ENCODE measurements at places on chromosomes 4 and X.

- no peak for DNase-seq
These were observed 127.9 kb upstream of the DMD start for GRCh38 chrX:33339219-33339618.

- DNase-seq = no peak
These were observed 82.1 kb downstream of the PPP1R2C start for GRCh38 chrX:42695800-42696358.

- DNase-seq = no peak
These were observed 268.6 kb upstream of the SLIT2 start for GRCh38 chr4:19983072-19983471.

DNA sequence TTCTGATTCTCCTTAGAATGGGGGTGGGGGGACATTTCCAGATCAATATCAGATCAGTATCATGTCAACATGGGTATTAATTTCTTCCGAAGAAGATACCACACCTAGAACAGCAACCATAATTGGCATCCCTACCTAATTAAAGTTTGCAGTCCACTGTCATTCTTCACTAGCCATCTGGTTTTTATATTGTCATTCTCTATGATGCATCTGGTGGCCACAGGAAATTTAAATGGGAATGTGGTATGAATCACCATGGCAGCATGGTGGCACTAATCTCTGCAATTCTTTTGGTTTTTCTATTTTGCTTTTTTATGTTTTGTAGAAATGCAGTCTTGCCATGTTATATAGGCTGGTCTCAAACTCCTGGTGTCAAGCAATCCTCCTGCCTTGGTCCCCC, 16.6 kb upstream of the UBE2D3 start:
- DNase-seq = no peak

- peak; percentile 8 for DNase-seq
These were observed 897 bp upstream of the FBXL5 start for GRCh38 chr4:15656038-15656470.

DNA sequence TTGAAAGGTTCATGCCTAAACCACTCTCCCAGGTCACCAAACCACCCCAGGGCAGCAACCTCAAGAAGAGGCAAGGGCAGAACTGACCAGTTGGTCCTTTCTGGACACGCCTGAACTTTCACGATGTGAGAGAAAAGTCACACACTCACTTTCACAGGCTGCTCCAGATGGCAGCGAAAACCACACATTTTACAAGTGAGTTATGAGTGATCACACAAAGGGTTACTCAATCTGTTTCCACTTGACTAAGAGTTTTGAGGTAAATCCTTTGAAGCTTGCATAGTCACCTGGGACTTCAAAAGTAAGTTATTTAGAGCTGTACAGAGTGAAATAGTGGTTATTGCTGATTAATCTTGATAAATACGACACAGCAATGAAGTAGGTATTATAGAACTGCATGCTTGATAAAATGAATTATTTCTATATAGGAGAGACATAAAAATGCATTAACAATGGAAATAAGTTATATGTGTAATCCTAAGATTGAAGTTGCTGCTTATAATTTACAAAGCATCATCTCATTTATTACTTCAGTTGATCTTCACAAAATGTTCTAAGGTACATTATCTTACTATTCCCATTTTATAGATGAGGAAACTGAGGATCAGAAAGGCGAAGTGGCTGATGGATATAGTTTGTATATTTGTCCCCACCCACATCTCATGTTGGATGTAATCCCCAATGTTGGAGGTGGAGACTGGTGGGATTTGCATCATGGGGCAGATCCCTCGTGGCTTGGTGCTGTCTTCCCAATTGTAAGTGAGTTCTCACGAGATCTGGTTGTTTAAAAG, 103.0 kb upstream of the KLF3 start:
- DNase-seq = no peak

- DNase-seq = no peak
These were observed 5.6 kb upstream of the STPG2 start for GRCh38 chr4:98148856-98149255.

GRCh38 chrX:8960957-8961468, 72.9 kb downstream of the FAM9B start:
- no peak for DNase-seq

- DNase-seq = no peak
These were observed 473.9 kb downstream of the GALNTL6 start for GRCh38 chr4:172287117-172287516.

DNA sequence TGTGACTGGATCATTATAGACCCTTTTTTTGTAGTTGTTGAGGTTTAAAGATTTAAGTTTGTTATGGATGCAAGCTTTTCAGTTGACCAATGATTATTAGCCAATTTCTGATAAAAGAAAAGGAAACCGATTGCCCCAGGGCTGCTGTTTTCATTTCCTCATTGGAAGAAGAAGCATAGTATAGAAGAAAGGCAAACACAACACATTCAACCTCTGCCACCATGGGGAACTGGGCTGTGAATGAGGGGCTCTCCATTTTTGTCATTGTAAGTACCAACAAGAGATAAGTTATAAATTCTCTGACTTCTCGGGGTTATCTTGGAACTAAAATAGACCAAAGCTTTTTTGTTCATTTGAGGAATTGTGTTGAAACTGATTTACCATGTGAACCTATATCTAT, at the start of gene CYBB:
TSS of gene CYBB (plus strand) at position 203 of the 400 bp plus-strand sequence. CDS start at position 222, 19 bp downstream.
- no peak for DNase-seq

DNA sequence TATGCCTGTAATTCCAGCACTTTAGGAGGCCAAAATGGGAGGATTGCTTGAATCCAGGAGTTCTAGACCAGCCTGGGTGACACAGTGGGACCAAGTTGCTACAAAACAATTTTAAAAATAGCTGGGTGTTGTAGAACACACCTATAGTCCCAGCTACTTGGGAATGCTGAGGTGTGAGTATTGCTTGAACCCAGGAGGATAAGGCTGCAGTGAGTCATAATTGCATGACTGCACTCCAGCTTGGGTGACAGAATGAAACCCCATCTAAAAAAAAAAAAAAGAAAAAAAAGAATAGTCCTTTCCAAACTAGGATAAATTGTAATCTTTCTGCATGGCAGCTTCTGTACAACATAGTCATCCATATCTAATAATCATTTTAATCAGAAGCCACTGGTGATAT, 270.1 kb upstream of the INTU start:
- no peak for DNase-seq

GRCh38 chr4:147513091-147513490, 32.2 kb downstream of the EDNRA start:
- DNase-seq = no peak

DNA sequence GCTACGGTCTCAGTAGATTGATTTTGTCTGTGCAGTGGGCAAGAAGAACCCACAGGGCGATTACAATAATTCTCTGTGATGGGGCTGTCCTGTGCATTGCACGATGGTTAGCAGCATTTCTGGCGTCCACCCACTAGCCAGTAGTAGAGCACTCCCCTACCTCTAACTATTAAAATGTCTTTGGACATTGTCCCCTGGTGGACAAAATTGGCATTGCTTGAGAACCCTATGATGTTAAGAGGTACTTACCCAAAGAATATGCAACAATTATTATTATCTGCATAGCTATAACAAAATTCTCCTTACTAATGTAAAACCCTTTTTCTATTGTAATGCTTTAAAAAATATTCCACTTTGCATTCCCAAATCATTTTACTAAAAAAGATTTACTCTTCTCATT, 109.5 kb upstream of the VCX3A start:
- DNase-seq = no peak

- no peak for DNase-seq
These were observed 4.5 kb downstream of the TRIML1 start for GRCh38 chr4:188143731-188144130.

GRCh38 chr4:72489267-72489666, 79.8 kb downstream of the ADAMTS3 start:
- no peak for DNase-seq

DNA sequence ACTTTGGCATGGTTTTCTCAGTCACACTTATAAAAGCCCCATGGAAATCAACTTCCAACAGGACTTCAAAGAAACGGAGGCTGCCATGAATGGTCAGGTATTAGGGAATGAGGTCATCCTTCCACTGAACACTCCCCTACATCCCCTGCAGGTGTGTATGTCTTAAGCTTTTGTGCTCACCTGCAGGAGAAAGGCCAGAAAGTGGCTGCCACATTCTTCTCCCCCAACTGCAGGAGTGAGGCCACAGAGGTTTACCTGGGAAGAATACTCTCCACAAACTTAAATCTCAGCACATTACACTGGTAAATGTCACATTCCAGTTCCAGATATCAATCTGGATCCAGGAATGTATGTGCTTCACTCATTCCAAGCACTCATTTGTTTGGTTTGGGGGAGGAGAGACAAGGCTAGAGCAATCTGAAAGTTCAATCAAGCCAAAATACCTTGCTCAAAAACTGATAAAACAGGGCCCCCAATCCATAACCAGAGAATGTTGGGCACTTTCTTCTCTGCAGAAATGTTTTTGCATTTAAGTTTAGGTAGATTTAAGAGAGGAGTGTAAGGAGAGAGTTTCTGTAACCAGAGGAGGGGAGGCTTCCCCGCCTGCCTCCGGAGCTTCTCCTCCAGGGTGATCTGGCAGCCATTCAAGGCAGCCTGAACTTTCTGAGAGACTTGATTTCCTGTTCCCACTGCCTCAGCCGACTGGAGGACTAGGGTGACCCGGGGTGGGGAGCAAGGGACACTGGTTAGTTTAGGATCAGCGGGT, 15.4 kb downstream of the FAM9C start:
- peak; percentile 12 for DNase-seq

GRCh38 chr4:173515458-173515857, 14.6 kb downstream of the HAND2 start:
- DNase-seq = no peak

- no peak for DNase-seq
These were observed 1587.9 kb upstream of the ADGRL3 start for GRCh38 chr4:59612235-59612634.

GRCh38 chr4:94339779-94340178, 2.9 kb downstream of the HPGDS start:
- no peak for DNase-seq

DNA sequence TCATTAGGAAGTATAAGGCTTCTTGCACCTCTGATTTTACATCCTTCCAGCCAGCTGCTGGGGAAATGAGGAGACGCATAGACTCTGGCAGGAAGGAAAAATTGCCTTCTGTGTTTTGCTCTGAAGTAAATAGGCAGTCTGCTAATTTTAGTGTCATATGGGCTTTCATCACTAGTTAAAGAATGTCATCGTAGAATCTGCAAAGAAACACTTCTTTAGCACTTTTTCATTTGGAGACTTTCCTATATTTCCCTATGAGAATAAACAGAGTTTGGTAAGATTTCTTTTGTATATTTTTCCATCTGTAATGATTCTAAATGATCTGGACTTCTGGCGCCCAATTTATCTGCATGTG, 3.3 kb downstream of the ADGRL3 start:
- DNase-seq = no peak

- no peak for DNase-seq
These were observed 1963.1 kb upstream of the TENM3 start for GRCh38 chr4:180280076-180280475.

DNA sequence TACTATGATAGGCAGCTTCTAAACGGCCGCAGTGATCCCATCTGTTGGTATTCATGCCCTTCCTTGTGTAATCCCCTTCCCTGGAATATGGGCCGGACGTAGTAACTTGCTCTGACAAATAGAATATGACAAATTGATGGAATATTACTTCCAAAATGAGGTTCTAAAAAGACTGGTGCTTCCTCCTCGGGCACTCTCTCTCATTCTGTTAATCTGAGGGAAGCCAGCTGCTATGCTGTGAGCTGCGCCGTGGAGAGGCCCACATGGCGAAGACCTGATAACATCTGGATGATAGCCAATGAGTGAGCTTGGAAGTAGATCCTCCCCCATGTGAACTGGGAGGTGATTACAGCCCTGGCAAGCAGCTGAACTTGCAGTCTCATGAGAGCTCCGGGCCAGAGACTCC, 27.2 kb upstream of the SLC25A4 start:
- no peak for DNase-seq

- DNase-seq = no peak
These were observed 355.7 kb downstream of the MID1IP1 start for GRCh38 chrX:39157006-39157405.

DNA sequence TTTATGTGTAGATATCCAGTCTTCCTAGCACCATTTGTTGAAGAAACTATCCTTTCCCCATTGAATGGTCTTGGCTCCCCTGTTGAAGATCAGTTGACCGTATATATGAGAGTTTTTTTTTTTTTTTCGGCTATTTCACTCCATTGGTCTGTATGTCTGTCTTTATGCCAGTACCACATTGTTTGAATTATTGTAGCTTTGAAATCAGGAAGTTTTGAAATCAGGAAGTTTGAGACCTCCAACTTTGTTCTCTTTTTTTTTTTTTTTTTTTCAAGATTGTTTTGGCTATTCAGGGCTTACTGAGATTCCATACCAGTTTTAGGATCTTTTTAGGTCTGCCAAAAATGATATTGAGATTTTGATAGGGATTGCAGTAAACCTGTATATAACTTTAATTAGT, 4.3 kb upstream of the SCD5 start:
- no peak for DNase-seq

DNA sequence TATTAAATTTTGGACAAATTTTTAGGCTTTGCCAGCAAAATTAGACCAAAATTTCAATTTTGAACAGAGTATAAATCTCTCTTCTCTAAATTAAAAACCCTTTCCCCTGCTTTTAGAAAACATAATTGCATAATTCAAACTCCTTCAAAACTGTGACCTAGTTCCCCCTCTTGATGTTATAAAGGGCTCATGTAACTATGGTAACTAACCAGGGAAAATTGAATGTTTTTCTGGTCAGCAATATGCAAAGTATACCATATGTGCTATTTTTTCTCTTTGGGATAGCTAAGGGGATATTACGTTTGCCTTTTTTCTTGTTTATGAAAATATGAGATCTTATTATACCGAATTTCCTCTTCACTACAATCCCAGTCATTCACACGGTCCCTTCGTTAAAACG, 5.1 kb upstream of the ING2 start:
- no peak for DNase-seq
